ENCODE measurements at places on chromosomes 16 and 17.

DNA sequence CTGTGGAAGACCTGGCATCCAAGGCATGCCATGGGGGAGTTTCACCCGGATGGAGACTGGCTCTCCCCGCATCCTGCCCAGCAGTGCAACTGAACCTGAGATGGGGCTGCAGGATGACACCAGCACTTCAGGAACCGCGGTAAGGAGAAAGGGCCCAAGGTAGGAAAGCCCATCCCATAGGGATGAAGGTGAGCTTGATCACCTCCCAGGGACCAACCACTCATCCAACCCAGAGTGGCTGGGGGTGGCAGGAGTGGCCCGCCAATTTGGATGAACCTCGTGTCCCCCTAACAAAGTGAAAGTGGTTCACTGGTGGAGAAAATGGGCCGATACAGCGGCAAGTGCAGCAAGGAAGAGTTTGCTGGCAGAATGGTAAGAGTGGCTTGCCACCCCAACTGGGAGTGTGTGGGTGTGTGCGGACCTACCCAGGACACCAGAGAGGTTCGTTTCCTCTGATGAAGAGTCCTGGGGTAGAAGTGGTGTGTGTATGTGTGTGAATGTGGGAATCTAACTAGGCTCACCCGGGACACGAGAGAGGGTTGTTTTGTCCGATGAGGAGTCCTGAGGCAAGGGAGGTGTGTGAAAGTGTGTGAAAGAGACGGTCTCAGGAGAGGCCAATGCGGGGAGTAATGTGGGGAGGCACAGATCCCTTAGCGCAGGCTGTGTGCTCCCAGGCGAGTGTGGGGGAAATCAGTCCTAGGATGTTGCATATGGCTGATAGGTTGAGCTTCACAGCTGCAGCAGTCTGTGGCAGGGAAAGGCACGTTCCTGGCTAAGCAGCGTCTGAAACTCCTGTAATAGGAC lies 22.6 kb downstream of the ACSM1 start:
- DNase-seq = no peak

GRCh38 chr17:50847566-50847965 lies 12.2 kb downstream of the WFIKKN2 start:
- no peak for DNase-seq

GRCh38 chr17:69489313-69489712 lies 74.8 kb downstream of the MAP2K6 start:
- no peak for DNase-seq

DNA sequence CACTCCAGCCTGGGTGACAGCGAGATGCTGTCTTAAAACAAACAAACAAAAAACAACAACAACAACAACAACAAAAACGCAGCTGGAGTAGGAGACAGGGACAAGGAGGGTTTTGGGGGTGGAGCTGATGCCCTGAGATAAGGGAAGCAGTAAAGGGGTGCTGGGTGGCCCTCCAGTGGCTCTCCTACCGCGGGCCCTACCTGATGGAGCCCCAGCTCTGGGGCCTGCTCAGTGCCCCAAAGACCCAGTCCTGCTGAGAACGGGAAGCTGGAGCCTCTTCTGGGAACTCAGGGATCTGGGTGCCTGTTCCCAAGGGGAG lies 21.3 kb upstream of the NAGS start:
- no peak for DNase-seq

DNA sequence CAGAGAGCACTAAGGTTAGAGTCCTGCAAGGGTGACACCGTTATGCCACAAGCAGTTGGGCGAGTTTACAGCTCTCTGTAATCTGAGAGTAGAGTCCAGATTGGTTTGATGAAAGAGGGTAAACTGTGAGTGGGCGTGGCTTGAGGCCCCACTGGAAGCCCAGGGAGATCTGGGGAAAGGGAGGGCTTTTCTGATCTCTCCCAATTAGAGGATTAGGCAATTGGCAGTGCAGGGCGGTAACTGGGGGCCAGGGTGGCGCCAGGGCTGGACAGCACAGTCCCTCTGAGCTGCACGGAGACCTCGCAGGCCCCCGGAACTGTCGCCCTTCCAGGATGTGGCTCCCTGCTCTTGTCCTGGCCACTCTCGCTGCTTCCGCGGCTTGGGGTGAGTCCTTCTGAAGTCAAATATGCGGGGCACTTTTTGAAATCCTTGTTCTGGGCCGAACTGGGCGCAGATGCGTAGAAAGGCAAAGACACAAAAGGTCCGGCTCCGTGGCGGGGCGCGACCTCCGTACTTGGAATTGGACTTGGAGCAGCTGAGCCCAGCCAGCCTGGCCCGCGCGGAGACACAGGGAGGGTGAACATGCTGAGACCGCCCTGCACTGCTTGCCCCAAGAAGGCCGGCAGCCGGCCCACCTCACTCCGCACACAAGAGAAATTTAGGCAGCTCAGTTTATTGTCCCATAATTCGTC lies 72.4 kb downstream of the CES1 start:
- DNase-seq = no peak

DNA sequence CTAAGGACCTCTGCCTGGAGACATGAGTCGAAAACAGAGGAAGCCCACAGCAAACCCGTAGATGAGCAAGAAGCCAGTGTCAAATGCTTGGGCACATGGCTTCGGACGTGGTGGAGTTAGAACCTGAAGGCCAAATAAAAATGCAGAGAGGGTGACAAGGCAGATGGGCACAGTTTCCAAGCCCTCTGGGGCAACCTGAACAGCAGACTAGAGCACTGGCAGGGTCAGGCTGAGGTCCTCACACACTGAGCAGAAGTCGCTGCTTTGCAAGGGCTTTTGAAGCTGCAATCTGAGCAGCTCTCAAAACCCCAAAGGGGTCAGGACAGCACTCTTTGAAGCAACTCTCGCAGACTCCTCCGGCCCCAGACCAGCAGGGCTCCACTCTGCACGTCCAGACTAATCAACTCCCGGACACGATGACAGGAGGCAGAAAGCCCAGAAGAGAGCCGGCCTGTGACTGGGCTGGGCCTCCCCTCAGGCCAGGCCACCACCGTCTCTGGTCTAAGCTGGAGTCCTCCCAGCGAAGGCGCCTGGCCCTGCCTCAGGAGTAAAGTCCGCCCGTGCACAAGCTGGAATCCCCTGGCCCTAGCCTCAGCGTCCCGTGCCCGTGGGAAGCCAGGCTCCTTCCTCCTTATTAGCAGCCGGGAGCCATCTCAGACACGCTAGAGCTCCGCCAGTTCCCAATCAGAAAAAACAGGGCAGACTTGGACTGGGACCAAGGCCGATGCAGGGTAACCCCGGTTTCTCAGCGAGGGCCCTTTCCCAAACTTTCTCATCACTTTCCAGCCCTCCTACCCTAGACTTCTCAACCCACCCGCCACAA lies 924 bp downstream of the SMARCD2 start:
- DNase-seq = no peak

GRCh38 chr17:50466371-50467113 lies 2.1 kb downstream of the CHAD start:
- DNase-seq = no peak

DNA sequence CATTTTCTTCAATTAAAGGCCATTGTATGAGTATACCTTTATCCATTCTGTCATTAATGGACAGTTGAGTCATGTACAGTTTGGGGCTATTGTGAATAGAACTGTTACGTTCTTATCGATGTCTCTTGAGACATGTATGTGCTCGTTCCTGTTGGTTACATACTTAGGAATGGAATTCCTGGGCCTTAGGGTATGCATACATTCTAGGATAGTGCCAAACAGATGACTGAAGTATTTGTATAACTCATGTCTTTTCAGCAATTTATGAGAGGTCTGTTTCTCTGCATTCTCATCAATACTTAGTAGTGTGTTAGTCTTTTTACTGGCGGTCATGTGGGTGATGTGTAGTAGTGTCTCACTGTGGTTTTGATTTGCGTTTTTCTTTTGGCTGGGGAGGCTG lies 81.2 kb downstream of the USP22 start:
- DNase-seq = no peak

DNA sequence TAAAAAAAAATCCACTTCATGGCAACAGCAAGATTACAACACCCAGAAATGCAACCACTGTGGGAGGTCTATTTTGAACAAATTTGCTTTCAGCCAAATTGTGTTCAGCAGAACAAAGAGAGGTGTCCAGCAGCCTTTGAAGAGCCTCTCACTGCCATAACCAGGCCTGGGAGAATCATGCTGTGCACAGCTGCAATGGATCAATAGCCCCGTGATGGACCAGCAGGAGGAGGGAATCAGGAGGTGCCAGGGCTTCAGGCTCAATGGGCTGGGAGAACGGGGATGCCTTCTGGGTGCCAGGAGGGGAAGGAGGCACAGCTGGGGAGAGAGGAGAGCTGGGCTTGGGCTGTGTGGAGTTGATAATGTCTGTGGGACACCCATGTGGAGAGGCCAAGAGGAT lies 366.2 kb upstream of the EEF2KMT start:
- DNase-seq = no peak

DNA sequence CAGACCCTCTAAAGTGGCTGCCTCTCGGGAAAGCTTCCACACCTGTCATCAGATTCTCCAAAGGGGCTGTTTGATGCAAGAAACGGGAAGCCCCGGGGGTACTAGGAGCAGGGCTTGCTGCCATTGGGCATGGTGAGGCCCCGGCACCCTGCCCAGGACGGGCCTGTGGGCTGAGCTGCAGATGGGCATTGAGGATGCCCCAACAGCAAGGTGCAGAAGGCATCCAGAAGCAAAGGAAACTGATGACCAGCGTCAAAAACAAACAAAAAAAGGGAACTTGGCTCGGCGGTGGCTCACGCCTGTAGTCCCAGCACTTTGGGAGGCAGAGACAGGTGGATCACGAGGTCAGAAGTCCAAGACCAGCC lies 1.5 kb upstream of the LIMD2 start:
- DNase-seq = no peak

- DNase-seq = peak; percentile 17
These were observed 24.0 kb downstream of the METRNL start for GRCh38 chr17:83103200-83103942.

- DNase-seq = no peak
These were observed 8.4 kb downstream of the GDE1 start for GRCh38 chr16:19513377-19514053.

DNA sequence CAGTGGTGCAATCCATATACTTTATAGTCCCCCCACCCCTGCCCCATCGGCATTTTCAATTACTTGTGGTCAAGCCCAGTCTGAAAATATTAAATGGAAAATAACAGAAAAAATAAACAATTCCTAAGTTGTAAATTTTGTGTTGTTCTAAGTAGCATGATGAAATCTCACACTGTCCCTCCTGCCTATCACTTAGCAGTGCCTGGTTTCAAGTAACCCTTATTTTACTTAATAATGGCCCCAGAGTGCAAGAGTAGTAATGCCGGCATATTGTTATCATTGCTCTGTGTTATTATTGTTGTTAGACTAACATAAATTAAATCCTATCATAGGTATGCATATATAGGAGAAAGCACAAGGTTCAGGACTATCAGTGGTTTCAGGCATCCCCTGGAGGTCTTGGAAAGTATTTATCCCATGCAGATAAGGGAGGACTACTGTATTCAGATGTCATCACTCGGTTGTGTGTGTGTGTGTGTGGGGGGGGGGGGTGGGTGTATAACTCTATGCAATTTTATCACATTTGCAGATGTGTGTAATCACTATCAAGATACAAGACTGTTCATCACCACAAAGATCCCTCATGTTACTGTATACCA lies 9.3 kb downstream of the UBE2G1 start:
- no peak for DNase-seq

DNA sequence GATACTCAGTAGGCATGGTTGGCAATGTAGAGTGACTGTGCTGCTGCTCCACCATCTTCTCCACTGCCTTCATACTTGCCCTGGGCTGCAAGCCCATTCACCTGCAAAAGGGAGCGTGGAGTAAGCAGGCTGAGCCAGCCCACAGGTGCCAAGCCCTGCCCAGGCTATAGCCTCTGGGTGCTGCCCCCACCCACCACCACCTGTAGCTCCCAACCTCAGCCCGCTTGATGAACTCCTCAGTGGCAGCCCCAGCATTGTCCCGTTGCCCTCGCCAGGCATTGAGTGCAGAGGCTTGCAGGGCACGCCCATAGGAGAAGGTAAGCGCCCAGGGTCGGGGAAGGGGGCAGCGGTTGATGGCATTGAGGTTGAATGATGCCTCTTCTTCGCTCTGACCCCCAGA lies 2.2 kb upstream of the PIGS start:
- DNase-seq = no peak

DNA sequence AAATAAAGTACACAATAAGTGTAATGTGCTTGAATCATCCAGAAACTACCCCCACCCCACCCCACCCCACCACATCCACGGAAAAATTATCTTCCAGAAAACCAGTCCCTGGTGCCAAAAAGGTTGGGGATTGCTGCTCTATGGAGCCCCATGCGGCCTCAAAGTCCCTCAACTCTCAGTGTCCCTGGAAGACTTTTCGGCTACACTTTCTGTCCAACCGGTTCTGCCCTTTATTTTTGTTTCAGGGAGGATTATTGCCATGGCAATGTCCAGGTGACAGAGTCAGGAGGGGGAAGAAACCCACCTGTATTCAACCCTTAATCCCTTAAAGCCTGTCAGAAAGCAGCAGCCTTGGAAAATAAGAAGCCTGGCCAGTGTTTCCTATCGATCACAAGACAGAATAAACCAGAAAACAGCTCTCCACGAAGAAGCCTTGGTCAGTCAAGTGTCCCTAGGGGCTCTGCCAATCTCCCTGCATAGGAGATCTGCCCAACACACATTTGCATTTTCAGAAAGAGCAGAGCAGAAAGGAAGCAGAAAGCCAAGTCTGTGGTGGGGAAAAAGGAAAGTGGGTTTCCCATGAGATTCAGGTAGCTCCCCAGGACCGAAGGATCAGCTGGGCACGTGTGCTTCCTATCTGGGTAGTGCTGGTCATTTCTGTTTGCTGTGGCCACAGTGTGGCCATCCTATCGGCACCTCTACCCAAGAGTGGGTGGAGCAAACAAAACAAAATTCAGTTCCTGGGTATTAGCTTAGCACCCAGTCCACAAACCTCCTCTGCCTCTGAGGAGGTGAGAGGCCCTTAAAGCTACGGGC lies 342.7 kb downstream of the SOX9 start:
- DNase-seq = no peak

DNA sequence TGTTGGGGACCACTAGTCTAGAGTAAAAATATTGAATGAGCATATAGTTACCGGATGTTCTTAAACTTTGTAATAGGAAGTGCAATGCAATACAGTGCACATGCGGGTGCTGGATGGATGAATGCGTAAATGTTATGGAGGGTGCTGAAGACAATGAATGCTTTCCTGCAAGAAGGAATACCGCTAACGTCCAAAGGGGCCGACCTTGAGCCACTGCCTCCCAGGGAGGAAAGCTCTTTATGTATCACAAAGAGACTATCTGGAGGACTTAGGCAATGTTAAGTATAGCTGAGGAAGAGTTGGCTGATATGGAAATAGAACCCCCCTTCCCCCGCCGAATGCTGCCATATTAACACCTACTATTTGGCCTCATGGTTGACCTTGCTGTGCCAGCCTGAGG lies 27.5 kb upstream of the SHCBP1 start:
- DNase-seq = no peak
